NCI-H2171 (cell line): ENCODE measurements at places on chromosomes 12 and 14.
A peak's percentile ranks its signal among the peaks of the same experiment; 100 is the strongest.

DNA sequence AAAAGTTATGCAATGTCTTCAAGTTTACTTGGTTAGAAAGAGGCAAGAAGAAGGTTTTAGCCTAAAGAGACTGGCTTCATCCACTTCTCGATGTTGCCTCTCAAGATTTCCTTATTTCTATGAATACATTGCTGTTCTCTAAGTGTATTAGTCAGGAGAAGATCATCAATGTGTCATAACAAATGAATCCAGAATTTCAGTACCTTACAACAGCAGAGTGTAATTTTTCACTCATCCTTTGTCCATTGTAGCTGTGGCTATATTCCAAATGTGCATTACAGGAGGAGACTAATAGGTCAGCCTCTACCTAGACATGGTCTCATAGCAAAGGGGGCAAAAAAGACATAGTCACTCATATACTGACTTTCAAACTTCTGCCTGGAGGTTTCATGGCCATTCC is 579.1 kb downstream of the PRKD1 start:
- no peak for DNase-seq

GRCh38 chr14:67228325-67228984 is 12.8 kb upstream of the PALS1 start:
- DNase-seq, result no peak

GRCh38 chr12:97142737-97143410 is 235.8 kb downstream of the NEDD1 start:
- peak; percentile 12 for DNase-seq

DNA sequence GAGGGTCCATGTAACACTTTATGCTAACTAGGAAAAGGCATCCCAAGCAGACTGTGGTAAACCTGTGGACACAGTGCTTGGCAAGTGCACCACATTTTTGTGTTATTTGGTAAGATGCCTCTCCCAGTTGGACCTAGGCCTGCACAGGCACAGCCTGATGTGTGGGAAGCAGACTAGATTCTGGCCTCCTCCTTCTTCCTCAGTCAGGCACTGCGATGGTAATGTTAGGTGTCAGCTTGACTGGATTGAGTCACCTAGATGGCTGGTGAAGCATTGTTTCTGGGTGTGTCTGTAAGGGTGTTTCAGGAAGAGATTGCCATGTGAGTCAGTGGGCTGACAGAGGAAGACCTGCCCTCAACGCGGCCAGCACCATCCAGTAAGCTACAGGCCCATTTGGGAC is 25.3 kb upstream of the RHOJ start:
- DNase-seq, result no peak

- no peak for DNase-seq
Measured at GRCh38 chr14:73996731-73997107, 22.4 kb downstream of the ENTPD5 start.

- DNase-seq, result no peak
Measured at GRCh38 chr12:60123557-60123956, 527.7 kb downstream of the SLC16A7 start.

GRCh38 chr14:24243336-24243836 is 963 bp upstream of the TINF2 start:
- peak; percentile 21 for DNase-seq

DNA sequence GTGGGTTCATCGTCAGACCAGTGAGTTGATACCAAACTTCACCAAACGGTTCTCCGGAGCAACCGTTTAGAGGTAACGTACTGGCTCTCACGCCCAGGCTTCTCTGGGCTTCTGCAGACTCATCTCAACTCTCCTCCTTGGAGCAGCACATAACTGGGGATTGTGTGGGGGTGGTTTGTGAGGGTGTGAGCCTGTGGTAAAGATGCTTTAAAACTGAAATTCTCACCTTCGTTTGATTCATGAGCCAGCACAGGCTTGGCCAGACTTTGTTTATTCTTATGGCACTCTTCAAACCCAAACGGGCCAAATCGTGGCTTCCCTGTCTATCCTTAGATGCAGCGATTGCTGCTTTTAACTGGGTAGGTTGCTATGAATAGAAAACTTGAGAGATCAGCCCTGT is 121.3 kb downstream of the SAMD4A start:
- no peak for DNase-seq

GRCh38 chr14:64649383-64649998 is 54.7 kb upstream of the PLEKHG3 start:
- peak; percentile 30 for DNase-seq

DNA sequence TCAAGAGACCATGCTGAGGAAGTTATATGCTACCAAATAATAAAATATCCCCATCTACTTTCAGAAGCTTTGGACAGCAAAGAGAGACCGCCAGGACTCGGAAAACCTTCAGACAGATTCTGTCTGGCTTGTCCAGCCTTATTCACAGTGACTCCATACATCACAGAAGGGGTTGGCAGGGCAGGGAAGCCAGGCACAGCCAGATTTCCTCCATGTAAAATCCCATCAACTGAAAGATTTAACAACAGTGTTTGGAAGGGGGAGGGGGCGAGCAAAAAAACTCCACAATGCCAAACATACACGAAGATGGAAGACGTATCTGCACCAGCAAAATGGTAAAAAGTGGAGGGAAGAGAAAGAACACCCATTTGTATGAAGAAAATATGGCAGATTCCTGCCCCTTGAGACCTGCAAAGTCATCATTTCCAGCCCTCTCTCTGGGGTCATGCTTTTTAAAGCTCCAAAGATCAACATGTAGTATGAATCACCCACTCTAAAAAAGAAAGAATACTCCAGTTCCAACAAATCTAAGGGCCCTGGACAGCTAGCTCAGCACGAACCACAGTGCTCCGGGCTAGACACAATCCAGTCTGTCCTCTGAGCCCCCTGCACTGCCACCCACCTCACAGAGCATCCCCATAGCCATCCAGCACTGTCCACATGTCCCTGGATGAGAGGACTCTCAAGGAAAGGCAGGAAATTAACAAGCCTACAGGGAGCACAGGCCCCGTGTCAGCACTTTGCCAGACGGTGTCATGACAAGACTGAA is 116.4 kb downstream of the DICER1 start:
- DNase-seq, result no peak

- peak; percentile 15 for DNase-seq
Measured at GRCh38 chr12:41361738-41362137, 173.6 kb downstream of the PDZRN4 start.

GRCh38 chr14:38786921-38787320 is 316.1 kb downstream of the SEC23A start:
- DNase-seq, result no peak

GRCh38 chr12:6226679-6227051 is 26.5 kb downstream of the CD9 start:
- DNase-seq, result no peak

DNA sequence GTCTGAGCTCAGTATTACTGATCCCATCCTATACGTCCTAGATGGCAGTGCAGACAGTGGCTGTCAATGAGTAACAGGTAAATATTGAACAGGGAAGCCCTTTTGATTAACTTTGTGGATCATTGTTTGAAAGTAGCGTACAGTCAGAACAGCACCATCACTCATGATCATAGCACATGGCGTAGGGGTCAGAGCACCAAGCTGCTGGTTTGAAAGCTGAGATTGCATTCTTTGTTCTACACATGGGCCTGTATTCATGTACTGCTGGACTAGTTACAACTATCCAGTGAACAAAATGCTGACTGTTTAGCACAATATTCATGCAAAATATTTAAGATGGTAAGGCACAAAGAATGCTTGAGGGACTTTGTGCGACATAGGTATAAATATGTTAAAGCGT is 131.8 kb downstream of the NPAS3 start:
- DNase-seq, result no peak

GRCh38 chr12:15477761-15478160 is 155.5 kb downstream of the PTPRO start:
- DNase-seq, result no peak

- peak; percentile 46 for DNase-seq
Measured at GRCh38 chr12:42482748-42483520, 106.6 kb downstream of the PRICKLE1 start.

DNA sequence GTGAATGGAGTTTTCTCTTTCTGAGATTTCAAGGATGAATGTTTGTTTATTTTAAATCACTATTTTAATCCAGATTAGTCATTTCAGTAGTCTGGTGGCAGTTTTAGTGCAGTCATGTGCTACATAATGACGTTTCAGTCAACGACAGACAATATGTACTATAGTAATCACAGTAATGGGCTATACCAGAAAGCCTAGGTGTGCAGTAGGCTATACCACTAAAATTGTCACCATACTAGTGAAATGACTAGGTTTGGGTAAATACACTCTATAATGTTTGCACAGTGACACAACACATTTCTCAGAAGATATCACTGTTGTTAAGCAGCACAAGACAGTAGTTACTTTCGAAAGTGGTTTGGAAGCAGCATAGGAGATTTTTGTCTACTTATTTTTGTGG is 203.1 kb downstream of the ETNK1 start:
- DNase-seq, result no peak

DNA sequence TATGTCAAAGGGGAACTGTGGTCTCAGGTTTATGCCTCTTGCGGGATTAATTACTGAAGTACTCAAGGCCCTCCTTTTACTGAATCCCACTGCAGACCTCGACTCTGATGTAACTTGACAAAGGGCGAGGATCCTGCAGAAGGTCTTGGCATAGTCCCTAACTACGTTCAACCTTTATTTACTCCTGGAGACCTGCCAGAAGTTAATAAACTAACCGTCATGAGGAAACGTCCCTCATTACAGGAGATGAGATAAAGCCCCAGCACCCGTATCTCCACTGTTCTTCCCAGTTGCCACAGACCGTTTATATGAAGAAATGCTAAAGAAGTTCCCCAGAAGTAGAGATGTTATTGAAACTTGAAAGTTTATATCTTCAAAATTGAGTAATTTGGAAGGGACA is 190.9 kb downstream of the ETV6 start:
- no peak for DNase-seq
